PC-3 (cell line): ENCODE measurements at places on chromosomes 13 and 19. TPM values are rescaled to one million over a fixed set of nuclear protein-coding genes. Genes with fewer than 3 reads are reported as not detected.

The PEX11G gene
- total RNA-seq: 6.6 and 8.6 TPM in 2 replicates

The ZNF285 gene
- total RNA-seq: 0.12 and 0.22 TPM in 2 replicates

The TTC9B gene
- total RNA-seq: 0.15 and 0.17 TPM in 2 replicates

The PSG1 gene
- not detected in 2 replicates for total RNA-seq

The GARIN5A gene
- total RNA-seq: 3.5 and 6.2 TPM in 2 replicates

The DLL3 gene
- 7.2 and 8.7 TPM in 2 replicates for total RNA-seq

The NUFIP1 gene
- total RNA-seq: 2.5 and 4.0 TPM in 2 replicates

The TRPC4 gene
- total RNA-seq: 0.22 TPM in 1 of 2 replicates, not detected in the other

The MFSD12 gene
- 121 and 165 TPM in 2 replicates for total RNA-seq

The MEF2B gene
- total RNA-seq: 0.22 and 0.29 TPM in 2 replicates

The ZNF681 gene
- 2.5 and 2.6 TPM in 2 replicates for total RNA-seq

The SBSN gene
- total RNA-seq: 0.26 and 2.1 TPM in 2 replicates

The ZNF814 gene
- total RNA-seq: 3.3 and 3.6 TPM in 2 replicates

The ZNF578 gene
- not detected in 2 replicates for total RNA-seq

The IFNL1 gene
- not detected in 2 replicates for total RNA-seq

The GPR4 gene
- total RNA-seq: 3.1 and 3.7 TPM in 2 replicates

The ZNF799 gene
- total RNA-seq: 3.8 and 5.9 TPM in 2 replicates

The DCLK1 gene
- 0.12 TPM in 1 of 2 replicates, not detected in the other for total RNA-seq

The LGALS14 gene
- not detected in 2 replicates for total RNA-seq

The ZNF610 gene
- 0.23 and 0.29 TPM in 2 replicates for total RNA-seq

The FUT2 gene
- 0.69 TPM in 1 of 2 replicates, not detected in the other for total RNA-seq

The WASF3 gene
- total RNA-seq: 2.0 and 2.6 TPM in 2 replicates

The SPACA4 gene
- not detected in 2 replicates for total RNA-seq

The SERTM1 gene
- not detected in 2 replicates for total RNA-seq

The APOC1 gene
- 2.7 and 3.3 TPM in 2 replicates for total RNA-seq

The LHFPL6 gene
- total RNA-seq: 7.8 TPM in 2 replicates

The ADGRE3 gene
- total RNA-seq: not detected in 2 replicates

The TINCR gene
- total RNA-seq: 0.58 and 0.69 TPM in 2 replicates

The RPL21 gene
- 380 and 552 TPM in 2 replicates for total RNA-seq

The DIRAS1 gene
- 1.7 and 2.0 TPM in 2 replicates for total RNA-seq

The DNASE2 gene
- 47.1 and 48.0 TPM in 2 replicates for total RNA-seq

The SF3A2 gene
- total RNA-seq: 33.8 and 55.5 TPM in 2 replicates

The ZNF836 gene
- total RNA-seq: 2.6 and 8.0 TPM in 2 replicates

The URAD gene
- not detected in 2 replicates for total RNA-seq

The PLVAP gene
- not detected in 2 replicates for total RNA-seq

The GRIK5 gene
- total RNA-seq: 0.12 TPM in 1 of 2 replicates, not detected in the other

The GADD45GIP1 gene
- 219 and 352 TPM in 2 replicates for total RNA-seq

The OR7A5 gene
- total RNA-seq: not detected in 2 replicates

The RGL3 gene
- 23.5 and 24.2 TPM in 2 replicates for total RNA-seq

The PSG6 gene
- not detected in 2 replicates for total RNA-seq

The C1QTNF9 gene
- 0.11 TPM in 1 of 2 replicates, not detected in the other for total RNA-seq

The ZNF471 gene
- 0.07 and 0.23 TPM in 2 replicates for total RNA-seq

The DUS3L gene
- 118 and 148 TPM in 2 replicates for total RNA-seq

The SYT3 gene
- total RNA-seq: 0.12 and 0.18 TPM in 2 replicates

The NALCN gene
- 6.4 and 11.8 TPM in 2 replicates for total RNA-seq

The SLC1A6 gene
- total RNA-seq: 4.4 and 9.6 TPM in 2 replicates

The CALR3 gene
- 0.47 TPM in 1 of 2 replicates, not detected in the other for total RNA-seq

The F2RL3 gene
- total RNA-seq: 0.07 and 0.23 TPM in 2 replicates

The KCTD15 gene
- total RNA-seq: 58.2 and 79.9 TPM in 2 replicates

The ZNF763 gene
- 0.33 TPM in 1 of 2 replicates, not detected in the other for total RNA-seq

The MEDAG gene
- total RNA-seq: not detected in 2 replicates

The BICRA gene
- 1.2 and 2.4 TPM in 2 replicates for total RNA-seq

The FEM1A gene
- total RNA-seq: 28.1 and 30.6 TPM in 2 replicates

The FBN3 gene
- total RNA-seq: under 0.01 TPM in 2 replicates

The PRODH2 gene
- total RNA-seq: not detected in 2 replicates

The MBD3L2 gene
- total RNA-seq: not detected in 2 replicates

The SOHLH2 gene
- total RNA-seq: not detected in 2 replicates
